ACHN (cell line): ENCODE measurements at places on chromosomes 16 and 17.

DNA sequence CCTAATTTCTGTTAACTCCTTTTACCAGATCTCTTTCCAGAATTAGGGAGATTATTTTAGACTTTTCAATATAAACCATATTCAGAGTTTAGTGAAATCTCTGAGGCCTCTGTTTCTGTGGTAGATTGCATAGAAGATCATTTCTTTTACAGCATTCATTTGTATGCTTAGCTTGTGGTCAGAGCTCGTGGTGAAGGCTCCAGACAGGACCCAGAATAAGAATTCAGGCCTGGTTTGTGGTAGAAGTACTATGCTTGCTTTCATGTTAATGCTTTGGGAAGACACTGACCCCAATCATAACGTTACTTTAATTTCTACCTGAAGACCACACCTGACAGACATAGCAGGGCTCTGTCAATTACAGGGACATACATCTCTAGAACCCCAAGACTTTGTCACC, 258.1 kb downstream of the FTO start:
- DNase-seq = no peak

DNA sequence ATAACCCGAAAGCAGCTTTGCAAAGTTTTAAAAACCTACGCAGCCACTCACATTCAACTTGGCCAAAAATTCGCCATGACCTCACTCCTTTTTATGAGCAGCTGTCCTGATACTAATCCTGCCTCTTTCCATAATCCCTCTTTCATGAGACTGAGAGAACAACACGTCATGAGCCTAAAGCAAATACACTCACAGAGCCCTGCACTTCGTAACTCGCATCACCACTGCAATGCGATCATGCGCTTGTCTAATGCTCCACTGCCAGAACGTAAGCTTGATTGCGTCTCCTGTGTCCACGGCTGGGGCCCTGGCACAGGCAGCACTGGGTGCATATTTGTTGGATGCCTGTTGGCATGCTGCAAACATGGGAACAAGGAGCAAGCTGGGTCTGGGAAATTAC, 36.2 kb downstream of the CDRT4 start:
- DNase-seq = no peak

GRCh38 chr16:31472709-31473203, 804 bp downstream of the TGFB1I1 start:
- peak; percentile 75 for DNase-seq

GRCh38 chr16:79982361-79982760, 381.8 kb upstream of the MAF start:
- DNase-seq = no peak

DNA sequence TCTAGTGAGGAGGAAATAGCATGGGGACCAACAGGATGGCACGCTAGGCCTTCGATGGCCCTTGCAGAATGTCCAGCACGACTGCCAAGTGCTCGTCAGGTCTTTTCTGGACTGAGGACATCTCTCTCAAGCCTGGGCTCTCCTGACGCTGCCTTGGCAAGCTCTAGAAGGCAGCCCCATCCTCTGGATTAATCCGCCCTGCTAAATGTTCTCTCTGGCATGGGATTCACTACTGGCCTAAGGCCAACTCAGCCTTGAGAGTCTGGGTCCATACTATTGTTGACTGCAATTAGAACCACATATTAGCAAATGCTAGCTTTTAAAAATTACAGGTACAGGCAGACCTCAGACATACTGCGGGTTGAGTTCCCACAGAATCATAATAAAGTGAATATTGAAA, 2.5 kb upstream of the CEP295NL start:
- no peak for DNase-seq

DNA sequence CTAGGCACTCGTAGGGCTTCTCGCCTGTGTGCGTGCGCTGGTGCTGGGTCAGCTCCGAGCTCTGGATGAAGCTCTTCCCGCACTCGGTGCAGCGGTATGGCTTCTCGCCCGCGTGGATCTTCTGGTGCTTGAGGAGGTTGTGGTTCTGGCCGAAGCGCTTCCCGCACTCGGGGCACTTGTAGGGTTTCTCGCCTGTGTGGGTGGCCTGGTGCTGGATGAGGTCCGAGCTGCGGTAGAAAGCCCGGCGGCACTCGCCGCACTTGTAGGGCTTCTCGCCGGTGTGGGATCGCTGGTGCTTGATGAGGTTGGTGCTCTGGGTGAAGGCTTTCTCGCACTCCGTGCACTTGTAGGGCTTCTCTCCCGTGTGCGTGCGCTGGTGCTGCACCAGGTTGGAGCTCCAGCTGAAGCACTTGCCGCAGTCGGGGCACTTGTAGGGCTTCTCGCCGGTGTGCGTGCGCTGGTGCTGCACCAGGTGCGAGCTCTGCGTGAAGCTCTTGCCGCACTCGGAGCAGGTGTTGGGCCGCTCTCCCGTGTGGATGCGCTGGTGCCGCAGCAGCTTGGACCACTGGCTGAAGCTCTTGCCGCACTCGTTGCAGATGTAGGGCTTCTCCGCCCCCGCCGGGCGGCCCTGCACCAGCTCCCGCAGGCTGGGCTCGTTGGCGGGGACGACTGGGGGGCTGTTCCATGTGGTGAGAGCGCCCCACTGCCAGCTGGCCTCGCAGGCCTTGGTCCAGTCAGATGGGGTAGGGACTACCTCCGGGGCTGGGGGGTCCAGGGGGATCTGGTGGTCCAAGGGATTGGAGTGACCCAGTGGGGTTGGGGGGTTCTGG, 3.5 kb downstream of the ZNF629 start:
- no peak for DNase-seq

DNA sequence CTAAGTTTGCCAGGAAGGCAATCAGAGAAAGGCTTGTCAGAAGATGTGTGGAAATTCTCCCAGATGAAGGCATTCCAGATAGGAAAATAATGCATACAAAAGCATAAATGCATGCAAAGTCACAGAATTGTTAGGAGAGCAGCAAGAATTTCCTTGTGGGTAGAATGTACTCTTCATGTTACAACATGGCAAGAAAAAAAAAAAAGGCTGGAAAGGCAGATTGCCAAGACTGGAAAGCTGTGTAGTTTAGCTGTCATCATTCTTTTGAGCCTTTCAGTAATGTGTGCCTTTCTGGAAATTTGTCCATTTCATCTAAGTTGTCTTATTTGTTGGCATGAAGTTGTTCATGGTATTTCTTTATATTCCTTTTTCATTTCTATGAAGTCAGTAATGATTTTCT, 71.0 kb upstream of the EFCAB3 start:
- DNase-seq = no peak

DNA sequence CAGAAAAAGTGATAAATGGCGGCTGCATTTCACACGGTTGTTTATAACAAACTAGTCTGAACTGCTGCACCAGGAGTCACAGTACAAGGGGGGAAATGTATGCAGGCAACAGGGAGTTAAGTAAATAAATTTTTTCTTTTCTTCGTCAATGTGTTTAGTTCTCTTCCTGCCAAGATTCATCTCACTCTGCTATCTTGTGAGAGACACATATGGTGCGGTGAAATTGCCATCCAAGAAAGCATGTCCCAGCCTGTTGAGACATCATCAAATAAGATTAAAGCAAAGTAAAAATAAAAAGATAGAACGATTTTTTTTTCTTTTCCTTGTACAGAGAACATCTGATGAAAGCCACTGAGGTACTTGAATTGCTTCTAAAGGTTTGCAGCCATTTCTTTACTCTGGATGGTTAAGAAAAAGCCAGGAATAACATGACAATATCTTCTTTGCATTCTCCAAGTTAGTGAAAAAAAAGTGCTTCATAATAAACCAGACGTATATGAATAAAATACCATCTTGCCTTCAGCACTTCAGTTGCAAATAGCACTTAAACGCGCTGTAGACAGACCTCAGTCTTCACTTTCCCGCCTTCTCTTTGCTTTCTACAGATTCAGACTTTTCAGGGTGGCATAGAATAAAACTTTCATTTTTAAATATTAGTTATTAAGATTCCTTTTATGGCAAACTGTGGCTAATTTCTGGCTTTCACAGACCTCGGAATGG, 506.2 kb upstream of the ZFHX3 start:
- DNase-seq = no peak

DNA sequence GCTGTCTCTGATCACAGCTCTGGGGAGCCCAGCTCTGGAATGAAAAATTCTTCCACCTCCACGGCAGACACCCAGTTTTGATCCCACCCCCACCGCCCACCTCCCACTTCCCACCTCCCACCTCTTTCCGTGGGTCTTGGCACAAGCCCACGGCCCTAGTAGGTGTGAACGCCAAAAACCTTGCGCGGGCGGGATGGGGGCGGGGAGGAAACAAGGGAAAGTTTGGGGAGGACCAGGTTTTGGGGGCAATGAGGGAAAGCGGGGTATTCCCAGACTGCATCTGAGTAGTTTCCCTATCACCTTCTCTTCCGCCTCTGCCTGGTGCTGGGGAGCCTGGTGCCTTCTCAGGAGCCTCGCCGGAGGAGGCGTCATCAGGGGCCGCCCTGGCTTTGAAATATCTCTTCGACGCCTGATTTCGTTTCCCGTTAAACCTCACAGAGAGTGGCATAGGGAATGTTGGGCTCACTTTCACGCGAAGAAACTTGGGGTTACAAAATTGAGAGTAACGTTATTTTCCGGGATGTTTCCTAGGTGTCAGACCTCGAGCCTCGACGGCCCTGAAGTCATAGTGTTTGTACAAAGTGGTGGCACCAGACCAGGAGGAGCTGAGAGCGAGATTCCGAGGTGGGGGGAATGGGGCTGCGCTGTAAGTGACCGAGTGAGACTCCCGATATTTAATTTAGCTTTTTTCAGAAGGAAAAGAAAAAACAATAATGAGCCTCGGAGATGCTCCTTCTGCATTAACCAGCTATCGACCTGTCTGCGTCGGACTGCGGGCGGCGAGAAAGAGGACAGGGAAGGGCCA, 1.6 kb upstream of the IRX3 start:
- DNase-seq = no peak

- no peak for DNase-seq
These were observed 55.5 kb downstream of the ANKFY1 start for GRCh38 chr17:4208238-4208637.

GRCh38 chr17:59893676-59894100, 767 bp downstream of the RPS6KB1 start:
- peak; percentile 39 for DNase-seq

GRCh38 chr16:69838489-69838888, 76.4 kb downstream of the WWP2 start:
- DNase-seq = no peak

GRCh38 chr16:81997738-81998137, 13.5 kb downstream of the SDR42E1 start:
- DNase-seq = peak; percentile 87

DNA sequence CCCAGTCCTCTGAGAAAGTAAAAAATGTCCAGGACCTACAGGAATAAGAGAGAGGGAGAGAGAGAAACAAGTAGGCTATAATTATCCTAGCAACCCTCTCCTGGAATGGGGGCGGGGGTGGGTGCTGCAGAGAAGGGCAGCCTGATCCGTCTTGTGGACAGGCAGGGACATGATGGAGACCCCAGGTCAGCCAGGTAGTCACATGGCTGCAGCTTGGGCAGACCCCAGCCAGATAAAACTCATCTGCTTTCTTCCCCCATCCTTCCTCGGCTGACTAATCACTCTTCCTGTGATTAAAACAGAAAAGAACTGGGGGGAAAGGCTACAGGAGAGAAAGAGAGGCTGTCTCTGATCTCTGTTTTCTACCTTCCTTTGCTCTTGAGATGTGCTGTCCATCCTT, 32.6 kb downstream of the COPZ2 start:
- DNase-seq = no peak

DNA sequence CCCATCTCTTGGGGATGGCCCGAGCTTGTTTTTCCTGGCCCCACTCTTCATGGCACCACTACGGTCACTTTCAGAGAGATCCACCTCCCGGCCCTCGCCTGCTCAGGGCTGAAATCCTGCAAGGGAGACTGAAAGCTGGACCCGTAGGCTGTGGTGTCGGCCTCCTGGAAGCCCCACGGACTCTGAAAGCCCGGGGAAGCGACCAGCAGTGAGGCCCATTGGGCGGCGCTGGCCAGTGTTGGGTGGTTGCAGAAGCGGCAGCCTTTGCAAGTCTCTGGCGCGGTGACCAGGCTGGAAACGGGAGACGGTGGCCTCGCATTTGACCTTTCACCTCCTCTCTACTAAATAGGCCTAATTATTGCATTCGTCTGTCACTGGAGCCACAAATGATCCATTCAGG, 186.0 kb upstream of the FOXF1 start:
- no peak for DNase-seq

- DNase-seq = no peak
These were observed 772 bp downstream of the NTN1 start for GRCh38 chr17:9021992-9022572.

DNA sequence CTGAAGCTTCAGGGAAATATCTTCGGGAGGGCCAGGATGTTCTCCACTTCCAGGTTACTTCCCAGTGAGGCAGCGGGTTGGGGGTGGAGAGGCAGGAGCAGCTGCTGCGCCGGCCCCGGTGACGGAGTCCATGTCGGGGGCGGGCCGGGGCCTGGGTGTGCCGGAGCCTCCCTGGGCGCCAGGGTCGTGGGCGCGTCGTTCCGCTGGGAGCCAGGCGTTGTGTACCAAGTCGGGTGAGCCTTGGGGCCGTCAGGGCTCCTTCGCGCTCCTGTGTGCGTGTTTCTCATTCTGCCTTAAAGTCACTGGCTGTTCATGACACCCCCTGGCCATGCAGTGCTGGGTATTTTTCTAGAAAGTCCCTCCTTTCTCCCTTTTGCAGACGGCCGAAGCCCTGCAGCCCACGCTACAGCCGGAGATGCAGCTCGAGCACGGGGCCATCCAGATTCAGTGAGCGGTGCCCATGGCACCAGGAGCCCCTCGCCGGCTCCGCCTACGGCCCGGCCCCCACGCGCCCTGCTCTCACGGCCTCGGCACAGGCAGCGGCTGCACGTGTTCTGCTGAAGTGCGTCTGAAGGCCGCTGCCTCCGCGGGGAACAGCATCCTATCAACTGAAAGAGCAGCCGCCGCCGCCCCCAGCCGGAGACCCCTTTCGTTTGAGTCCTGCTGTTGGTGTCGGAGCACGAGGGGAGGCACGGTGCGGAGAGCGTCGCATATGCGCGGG, 125.1 kb downstream of the BANP start:
- no peak for DNase-seq

DNA sequence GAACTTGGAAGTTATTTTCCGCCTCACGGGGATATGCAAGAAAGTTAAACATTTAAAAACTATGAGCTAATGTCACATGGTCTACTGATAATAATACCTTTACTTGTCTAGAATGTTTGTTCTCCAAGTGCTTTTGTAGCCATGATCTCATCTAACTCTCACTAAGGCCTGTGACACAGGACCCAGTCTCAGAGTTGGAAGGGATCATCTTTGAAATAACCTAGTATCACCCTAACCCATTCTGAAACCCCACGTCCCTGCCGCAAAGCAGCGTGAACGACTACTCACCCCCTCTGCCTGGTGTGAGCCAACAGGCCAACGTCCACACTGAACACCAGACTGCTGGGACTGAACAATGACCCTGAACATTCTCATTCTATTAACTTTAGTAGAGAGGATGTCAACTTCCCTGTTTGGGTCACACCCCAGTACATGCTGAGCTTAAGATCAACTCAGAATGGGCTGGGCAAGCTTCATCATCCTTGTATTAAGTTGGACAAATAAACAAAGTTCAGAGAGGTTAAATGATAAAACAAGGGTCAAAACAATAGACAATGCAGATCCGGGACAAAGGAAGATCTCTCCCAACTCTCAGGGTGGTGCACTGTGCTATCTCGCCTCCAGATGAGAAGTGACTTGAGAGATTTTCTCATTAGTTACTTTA, 54.8 kb upstream of the BCAR1 start:
- peak; percentile 73 for DNase-seq
